Left hindlimb (tissue), 1 donor: ENCODE measurements at places on chromosomes 1 and 21.
A peak's percentile ranks its signal among the peaks of the same experiment; 100 is the strongest.

DNA sequence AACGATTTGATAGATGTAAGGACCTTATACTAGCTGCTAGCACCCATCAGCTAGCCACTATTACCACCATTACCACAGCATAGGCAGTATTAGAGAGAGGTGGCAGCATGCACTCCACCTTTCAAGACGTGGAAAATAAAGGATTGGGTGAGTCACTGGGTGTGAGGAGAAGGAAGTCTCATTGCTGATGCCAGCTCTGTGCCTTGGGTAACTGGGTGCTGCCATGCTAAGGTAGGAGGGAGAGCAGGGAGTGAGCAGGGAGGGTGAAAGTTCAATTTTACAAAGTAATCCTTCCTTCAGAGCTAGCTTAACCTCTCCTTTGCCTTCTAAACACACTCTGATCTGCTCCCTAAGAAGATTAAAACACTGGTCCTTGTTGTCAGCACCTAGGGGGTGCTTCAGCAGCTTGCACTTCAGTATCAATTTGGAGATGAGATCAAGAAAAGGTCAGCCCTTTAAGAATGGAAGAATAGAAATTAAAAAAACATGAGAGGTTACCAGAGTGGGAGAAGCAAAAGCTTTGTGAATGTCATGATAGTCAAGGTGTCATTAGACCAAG is 1.8 kb upstream of the LIN9 start:
- no peak for DNase-seq

GRCh38 chr1:81682490-81682889 is 118.2 kb upstream of the ADGRL2 start:
- DNase-seq, result no peak

- DNase-seq, result no peak
Observed at GRCh38 chr1:166089804-166090203, 77.0 kb downstream of the FAM78B start.

DNA sequence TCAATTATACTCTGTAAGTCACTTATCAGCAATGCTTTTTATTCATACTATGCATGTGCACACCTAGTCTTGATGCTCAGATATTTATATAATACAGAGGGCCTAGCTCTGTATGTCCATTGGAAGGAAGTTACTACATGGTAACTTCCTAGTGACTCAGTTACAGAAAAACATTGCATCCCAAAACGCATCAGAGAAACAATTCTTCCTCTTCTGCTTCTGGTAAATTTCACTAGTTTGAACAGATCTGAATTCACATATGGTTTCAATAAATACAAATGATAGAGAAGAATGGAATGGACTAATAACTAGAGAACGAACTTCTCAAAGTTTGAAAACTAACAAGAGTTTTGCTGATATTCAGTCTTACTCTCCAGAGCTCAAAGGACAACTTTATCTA is 811.3 kb upstream of the ADGRL2 start:
- no peak for DNase-seq

DNA sequence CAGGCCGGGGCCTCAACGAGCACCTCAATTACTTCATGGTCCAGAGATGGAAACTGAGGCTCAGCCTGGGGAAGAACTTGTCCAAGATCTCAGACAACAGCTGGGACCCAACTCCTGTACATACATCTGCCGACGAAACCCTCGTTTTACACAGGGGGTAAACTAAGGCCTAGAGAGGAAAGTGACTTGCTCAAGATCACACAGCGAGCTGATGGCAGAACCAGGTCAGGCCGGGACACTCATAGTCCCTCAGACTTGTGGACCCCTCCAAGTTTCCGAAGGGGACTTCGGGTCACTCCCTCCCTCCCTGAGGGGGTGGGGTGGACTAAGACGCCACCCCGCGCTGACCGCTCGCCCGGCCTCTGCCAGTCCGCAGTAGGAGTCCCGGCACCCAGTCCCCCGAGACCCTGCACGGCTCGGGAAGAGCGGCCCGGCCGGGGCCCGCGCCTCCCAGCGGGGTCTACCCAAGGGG is 430 bp downstream of the WASF2 start:
- no peak for DNase-seq

DNA sequence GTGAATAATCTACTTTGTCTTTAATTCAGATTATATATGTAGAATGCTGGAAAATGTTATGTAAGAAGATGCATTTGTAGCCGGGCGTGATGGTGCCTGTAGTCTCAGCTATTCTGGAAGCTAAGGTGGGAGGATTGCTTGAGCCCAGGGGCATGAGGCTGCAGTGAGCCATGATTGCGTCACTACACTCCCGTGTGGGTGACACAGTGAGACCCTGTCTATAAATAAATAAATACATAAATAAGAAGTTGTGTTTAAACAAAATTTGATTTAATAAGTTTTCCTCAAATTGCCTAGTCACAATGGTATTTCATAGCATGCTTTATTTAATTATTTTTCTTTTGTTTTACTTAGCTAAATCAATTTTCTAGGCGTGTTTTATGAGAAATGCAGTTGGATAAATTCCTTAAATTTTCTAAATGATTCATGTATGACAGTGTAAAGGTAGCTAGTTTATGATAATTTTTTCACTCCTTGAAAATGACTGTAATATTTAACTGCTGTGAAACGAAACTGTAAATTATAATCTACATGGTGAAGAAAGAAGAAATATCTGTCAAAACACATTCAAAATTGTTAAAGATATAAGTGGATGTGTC is 232.6 kb downstream of the SRGAP2C start:
- DNase-seq, result no peak

DNA sequence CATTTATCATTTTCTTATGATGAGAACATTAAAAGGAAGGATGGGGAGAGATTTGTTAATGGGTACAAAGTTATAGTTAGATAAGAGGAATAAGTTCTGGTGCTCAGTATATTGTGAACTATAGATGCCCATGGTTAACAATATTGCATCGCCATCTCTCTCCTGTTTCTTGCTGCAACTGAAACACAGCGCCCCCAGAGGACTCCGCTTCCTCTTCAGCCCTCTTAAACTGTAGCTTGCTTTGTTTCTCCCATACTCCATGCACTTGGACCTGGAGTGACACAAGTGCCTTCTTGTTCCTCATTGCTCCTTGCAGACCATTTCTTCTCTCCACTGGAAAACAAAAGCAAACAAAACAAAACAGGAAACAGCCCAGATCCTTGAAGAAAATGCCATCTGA is 70.1 kb upstream of the NTPCR start:
- no peak for DNase-seq

DNA sequence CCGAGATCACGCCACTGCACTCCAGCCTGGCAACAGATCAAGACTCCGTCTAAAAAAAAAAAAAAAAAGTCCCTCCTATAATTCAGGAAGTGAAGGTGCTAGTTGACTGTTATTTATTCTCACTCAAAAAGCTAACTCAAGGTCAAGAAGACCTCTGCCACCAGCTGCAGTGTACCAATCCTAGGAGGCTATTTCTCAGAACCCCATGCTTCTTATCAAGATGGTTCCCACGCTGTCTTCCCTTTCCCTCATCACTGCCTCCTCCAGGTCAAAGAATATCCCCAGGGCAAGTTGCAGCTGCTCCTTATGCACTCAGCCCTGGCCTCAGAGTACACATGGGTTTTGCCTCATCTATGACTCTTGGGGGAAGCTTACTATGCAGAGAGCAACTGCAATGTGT is 53.6 kb downstream of the RERE start:
- no peak for DNase-seq

DNA sequence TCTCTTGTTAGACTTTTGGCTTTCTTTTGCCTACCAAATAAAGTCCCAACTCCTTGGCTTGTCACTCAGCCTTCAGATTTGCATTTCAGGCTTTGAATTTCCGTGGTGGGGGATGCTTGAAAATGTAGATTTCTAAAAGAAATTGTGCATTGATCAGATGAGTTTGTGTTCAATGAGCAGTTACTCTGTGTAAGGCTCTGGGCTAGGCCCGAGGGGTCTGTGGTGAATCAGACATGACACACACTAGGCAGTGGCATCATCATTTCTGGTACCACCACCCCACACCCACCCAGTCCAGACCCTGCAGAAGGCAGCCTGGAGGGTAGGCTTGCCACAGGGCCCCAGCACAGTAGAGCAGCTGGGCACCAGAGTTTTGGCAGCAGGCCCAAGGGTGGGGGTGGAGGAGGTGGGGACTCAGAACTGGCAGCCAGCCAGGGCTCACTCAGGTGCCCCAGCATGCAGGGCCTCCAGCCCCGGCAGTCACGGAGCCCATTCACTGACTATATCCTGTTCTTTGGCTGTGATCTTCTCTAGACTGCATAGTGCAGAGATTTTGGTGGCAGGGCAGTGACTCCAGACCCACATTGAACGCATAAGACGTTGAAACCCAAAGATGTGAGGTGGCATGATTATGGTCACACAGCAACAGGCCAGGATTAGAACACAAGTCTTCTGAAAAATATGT is 97.2 kb upstream of the ARTN start:
- peak; percentile 64 for DNase-seq

- DNase-seq, result no peak
Observed at GRCh38 chr1:214658175-214658574, 55.2 kb downstream of the CENPF start.

- no peak for DNase-seq
Observed at GRCh38 chr1:61531716-61532115, 193.2 kb downstream of the TM2D1 start.
